Prostate gland (tissue), 2 donors: ENCODE measurements at places on chromosomes 11 and 22. TPM values are rescaled to one million over a fixed set of nuclear protein-coding genes. Genes with fewer than 3 reads are reported as not detected.

GRCh38 chr11:15947681-15948648 lies 408.4 kb downstream of the SOX6 start:
- H3K27ac ChIP-seq = no peak overlapping the region
- no peak overlapping the region for H3K4me3 ChIP-seq
- no peaks in the 10 kb centered on the region for H3K4me1 ChIP-seq
- no peak for DNase-seq
- no peaks in the 10 kb centered on the region for H3K36me3 ChIP-seq

ABCC8 gene
- total RNA-seq = 5.7 TPM

SCGB2A2 gene
- not detected for total RNA-seq

- H3K27ac ChIP-seq = no peak overlapping the region
- no peaks in the 10 kb centered on the region for H3K4me1 ChIP-seq
- DNase-seq = no peak
- H3K27me3 ChIP-seq = no peaks in the 10 kb centered on the region
- H3K4me3 ChIP-seq = no peak overlapping the region
Measured at GRCh38 chr22:42562279-42562678, 8.5 kb downstream of the SERHL2 start.

DNA sequence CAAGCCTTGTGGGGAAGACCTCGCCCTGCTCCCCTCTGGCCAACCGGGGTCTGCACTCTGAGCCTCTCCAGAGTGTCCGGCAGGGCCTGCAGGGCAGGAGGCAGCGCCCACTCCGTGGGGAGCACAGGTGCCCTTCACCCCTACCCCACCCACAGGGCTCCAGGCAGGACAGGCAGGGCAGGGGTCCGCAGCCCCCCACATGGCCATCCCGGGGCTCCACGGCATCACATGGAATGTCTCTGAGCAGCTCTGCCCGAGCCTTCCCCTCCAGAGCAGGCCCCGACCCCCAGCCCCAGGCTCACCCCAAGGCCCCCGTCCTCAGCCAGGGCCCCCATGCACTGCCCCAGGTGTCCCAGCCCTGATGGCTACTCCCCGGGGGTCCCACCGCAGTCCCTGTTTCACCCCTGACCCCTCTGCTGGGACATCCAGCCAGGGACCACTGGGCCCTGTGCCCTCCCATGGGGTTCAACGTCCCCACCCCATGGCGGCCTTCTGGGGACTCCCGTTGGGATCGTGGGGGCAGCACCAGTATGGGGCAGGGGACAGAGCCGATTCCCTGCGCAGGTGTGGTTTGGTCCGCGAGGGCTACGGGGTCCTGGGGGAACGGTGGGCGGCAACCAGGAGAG lies 77.7 kb downstream of the BRD1 start:
- no peaks in the 10 kb centered on the region for H3K4me1 ChIP-seq
- DNase-seq = no peak
- H3K27me3 ChIP-seq = no peaks in the 10 kb centered on the region
- H3K4me3 ChIP-seq = no peak overlapping the region

- H3K4me1 ChIP-seq = no peaks in the 10 kb centered on the region
- no peak overlapping the region for H3K27ac ChIP-seq
- H3K4me3 ChIP-seq = no peak overlapping the region
- no peak for DNase-seq
Measured at GRCh38 chr11:35484435-35484834, 41.0 kb downstream of the PAMR1 start.

DNA sequence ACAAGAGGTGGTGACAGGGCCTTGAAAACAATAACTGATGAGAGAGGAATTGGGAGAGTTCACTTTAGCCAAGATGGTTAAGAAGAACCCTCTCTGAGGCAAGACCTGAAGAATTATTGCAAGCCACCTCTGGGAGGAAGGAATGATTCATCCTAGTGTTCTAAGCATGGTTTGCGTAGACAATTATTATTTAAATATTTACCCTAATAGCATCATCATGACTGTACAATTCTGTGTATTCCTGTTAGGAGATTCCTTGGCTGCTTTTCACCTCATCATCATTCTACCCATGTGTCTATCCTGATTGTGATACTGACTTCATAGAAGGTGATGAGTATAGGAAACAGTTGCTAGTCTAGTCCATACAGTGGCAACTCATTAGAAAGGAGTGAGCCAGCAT lies 264.4 kb downstream of the DDX10 start:
- no peak for DNase-seq
- no peaks in the 10 kb centered on the region for H3K36me3 ChIP-seq
- no peak overlapping the region for H3K4me3 ChIP-seq
- H3K27me3 ChIP-seq = no peaks in the 10 kb centered on the region
- H3K27ac ChIP-seq = no peak overlapping the region

SRRD gene
- total RNA-seq = 24.4 TPM

FSHB gene
- not detected for total RNA-seq

GRCh38 chr11:124233376-124233775 lies 7.5 kb upstream of the OR8G1 start:
- H3K27ac ChIP-seq = no peak overlapping the region
- H3K4me1 ChIP-seq = no peaks in the 10 kb centered on the region
- H3K27me3 ChIP-seq = no peaks in the 10 kb centered on the region
- no peak for DNase-seq
- H3K4me3 ChIP-seq = no peak overlapping the region
- no peaks in the 10 kb centered on the region for H3K36me3 ChIP-seq

NXPE4 gene
- total RNA-seq = 12.3 TPM

GRCh38 chr11:75481223-75481921 lies 44.4 kb downstream of the GDPD5 start:
- no peak overlapping the region for H3K4me3 ChIP-seq
- no peaks in the 10 kb centered on the region for H3K36me3 ChIP-seq
